ENCODE measurements at places on chromosomes 13 and 19.

DNA sequence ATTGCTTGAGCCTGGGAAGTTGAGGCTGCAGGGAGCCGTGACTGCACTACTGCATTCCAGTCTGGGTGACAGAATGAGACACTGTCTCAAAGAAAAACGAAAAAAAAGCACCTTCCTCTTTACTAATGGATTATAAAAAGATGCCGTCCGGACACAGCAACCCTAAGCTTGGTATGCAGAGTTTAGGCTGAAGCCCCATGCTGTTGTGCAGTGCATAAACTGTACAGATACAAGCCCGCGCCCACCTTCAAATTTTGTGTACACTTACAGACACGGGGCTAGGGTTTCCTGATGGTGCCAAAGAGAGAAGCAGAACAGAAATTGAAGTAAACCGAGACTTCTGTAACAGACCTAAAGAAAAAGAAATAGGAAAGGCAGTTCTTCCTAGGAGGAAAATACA is 9.0 kb downstream of the LPAR6 start:
- DNase-seq: no peak

DNA sequence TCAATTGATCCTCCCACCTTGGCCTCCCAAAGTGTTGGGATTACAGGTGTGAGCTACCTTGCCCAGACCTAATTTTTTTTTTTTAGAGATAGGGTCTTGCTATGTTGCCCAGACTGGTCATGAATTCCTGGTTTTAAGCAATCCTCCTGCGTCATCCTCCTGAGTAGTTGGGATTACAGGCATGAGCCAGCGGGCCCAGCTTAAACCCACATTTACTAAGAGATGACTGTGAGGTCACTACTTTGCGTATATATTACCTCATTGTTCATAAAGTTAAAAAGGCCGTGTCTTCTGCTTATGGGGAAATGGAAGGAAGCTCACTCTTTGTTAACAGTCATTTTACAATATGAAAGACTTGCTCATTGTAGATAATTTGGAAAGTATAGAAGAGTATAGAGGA is 39.6 kb upstream of the C1QTNF9 start:
- DNase-seq: no peak

DNA sequence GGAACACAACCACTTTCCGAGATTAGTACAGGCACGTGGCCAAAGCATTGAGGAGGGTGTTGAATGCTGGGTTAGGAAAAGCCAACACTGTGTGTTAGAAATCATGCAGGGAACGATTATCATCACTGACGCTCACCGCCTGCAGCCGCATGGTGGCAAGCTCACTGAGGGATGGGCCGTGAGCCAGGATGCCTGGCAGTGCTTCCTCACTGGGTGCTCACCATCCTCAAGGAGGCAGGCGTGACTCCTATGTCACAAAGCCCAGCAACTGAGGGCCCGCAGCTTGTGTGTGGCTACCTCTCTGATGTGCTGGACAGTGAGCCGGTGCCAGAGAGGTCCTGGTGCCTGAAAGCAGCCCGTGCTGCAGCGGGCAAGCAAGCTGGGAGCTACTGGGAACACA is 30.4 kb upstream of the TIMM44 start:
- DNase-seq: no peak

GRCh38 chr19:46218160-46218559 is 11.4 kb upstream of the IGFL1 start:
- peak; percentile 39 for DNase-seq

DNA sequence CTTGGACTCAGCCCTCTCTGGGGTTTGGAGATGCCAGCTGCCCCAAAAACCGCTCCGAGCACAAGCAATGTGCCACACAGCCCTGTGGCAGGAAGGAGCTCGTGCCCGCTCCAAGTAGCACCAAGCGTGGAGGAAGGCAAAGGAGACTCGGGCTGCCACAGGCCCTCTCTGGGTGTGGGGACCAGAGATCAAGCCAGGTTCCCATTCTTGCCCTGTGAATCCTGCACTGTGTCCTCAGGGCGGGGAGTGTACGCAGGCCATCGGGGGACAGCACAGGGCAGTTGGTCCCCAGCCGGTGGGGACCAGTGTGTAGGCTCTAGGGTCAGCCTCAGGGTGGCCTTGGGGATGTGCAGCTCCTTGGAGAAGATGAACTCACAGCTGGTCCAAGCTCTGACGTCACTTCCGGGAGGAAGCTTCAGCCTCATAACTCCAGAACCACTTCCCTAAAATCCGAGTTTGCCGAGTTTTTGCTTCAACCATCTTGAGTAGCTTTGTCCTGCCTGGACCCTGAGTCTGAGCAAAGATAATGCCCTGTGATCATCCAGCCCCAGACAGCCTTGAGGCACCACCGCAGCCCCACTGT is 9.3 kb upstream of the CPAMD8 start:
- no peak for DNase-seq

- DNase-seq: no peak
These were observed 7.0 kb downstream of the PPP5C start for GRCh38 chr19:46353730-46354528.

Measured in fibroblast of skin of scalp (primary cell).